Naive thymus-derived CD4-positive, alpha-beta T cell (primary cell): ENCODE measurements at places on chromosomes 11 and 22. TPM values are rescaled to one million over a fixed set of nuclear protein-coding genes. Genes with fewer than 3 reads are reported as not detected.

Gene C22orf31
- not detected for total RNA-seq

Gene NPTXR
- 12.9 TPM for total RNA-seq

Gene ARRB1
- total RNA-seq = 63.9 TPM

Gene GLB1L2
- 2.4 and 3.0 TPM in 2 replicates for total RNA-seq

Gene DBX1
- not detected for total RNA-seq

Gene FGF3
- not detected for total RNA-seq

Gene SYCE3
- not detected for total RNA-seq

Gene PANX2
- 2.0 TPM for total RNA-seq

Gene PSMD13
- 93.4 TPM for total RNA-seq

Gene HBG2
- not detected for total RNA-seq

Gene CDC42EP2
- total RNA-seq = 0.58 TPM

Gene RAC2
- total RNA-seq = 886 and 907 TPM in 2 replicates

DNA sequence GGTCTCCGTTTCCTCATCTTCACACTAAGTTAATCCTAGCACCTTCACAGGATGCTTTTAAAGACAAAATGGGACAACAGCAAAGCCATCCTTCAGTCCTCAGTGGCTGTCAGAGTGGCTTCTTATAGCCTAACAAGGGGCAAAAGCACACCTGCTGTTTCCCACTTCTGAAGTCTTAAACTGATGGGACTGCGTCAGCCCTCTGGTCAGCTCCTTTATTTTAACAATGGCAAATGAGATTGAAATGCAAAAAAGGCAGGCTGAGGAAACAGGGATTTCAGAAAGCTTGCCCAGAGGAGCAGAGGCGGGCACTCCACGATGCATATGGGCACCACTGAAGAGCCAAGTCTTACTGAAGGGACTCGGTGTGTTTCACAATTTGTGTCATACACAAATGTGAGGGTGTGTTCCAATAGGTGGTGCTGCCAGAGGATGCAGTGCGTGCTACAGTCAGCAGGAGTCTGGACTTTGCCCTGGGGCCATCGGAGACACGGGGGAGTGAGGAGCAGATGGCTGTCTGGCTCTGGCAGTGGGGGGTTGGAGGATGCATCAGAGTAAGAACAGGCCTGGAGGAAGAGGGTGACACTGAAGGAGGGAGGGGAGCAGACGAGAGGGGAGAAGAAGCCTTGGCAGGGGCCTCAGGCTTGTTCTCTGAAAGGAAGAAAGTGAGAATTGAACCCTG, 47.3 kb downstream of the TENM4 start:
- no peak overlapping the region for H3K27ac ChIP-seq
- no peaks in the 10 kb centered on the region for H3K36me3 ChIP-seq
- H3K27me3 ChIP-seq = no peaks in the 10 kb centered on the region
- no peak overlapping the region for H3K4me3 ChIP-seq
- DNase-seq = no peak

GRCh38 chr11:123308077-123308476, 113.0 kb upstream of the CLMP start:
- H3K36me3 ChIP-seq = no peaks in the 10 kb centered on the region
- no peak for DNase-seq
- H3K27ac ChIP-seq = no peak overlapping the region
- H3K27me3 ChIP-seq = no peaks in the 10 kb centered on the region
- H3K4me1 ChIP-seq = peaks cover 7% of the 10 kb centered on the region
- no peak overlapping the region for H3K4me3 ChIP-seq

DNA sequence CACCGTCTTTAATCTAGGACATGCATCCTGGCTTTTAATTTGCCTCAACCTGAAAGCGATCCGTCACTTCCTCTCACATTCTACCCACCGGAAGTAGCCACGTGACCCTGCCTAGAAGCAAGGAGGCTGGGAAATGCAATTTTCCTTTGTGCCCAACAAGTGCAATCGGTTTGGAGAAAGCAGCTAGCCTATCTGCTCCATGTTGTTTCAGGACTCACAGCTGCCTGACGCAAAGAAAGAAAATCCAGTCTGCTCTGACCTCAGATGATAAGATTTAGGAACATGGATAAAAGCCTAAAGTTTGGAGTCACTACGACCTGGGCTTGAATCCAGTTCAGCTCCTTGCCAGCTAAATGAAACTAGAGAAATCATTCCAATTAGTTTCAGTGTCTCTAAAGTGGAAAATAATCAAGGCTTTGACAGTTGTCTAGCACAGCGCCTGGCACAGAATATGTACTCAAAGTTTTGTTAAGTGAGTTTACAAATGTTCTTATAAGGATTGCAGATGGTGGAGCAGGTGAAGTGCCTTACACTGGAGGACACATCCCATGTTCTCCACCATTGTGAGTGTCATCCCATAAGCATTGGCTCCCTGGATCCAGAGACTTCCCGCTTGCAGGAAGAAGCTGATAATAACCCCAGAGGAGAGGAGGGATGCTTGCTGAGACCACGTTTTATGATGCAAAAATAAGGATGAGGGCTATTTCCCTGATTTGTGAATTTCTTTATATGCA, 553.7 kb downstream of the MN1 start:
- no peak overlapping the region for H3K4me3 ChIP-seq
- no peaks in the 10 kb centered on the region for H3K4me1 ChIP-seq
- no peak overlapping the region for H3K27ac ChIP-seq
- no peaks in the 10 kb centered on the region for H3K27me3 ChIP-seq
- no peak for DNase-seq
- no peaks in the 10 kb centered on the region for H3K36me3 ChIP-seq

DNA sequence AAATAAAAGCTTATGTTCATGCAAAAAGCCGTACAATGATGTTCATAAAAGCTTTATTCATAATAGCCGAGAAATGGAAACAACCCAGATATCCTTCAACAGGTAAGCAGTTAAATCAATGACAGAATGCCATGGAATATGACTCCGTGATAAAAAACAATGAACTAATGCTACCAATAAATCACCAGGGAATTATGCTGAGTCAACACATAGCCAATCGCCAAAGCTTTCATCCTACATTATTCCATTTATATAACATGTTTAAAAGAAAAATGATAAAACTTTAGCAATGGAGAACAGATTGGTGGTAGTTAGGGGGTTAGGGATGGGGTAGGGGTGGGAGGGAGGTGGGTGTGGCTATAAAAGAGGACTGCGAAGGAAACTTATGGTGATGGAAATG, 356.4 kb downstream of the TENM4 start:
- no peaks in the 10 kb centered on the region for H3K36me3 ChIP-seq
- DNase-seq = no peak
- no peak overlapping the region for H3K27ac ChIP-seq
- no peaks in the 10 kb centered on the region for H3K27me3 ChIP-seq
- H3K4me3 ChIP-seq = no peak overlapping the region

- DNase-seq = no peak
Measured at GRCh38 chr22:25350551-25350971, 131.1 kb downstream of the CRYBB2 start.

DNA sequence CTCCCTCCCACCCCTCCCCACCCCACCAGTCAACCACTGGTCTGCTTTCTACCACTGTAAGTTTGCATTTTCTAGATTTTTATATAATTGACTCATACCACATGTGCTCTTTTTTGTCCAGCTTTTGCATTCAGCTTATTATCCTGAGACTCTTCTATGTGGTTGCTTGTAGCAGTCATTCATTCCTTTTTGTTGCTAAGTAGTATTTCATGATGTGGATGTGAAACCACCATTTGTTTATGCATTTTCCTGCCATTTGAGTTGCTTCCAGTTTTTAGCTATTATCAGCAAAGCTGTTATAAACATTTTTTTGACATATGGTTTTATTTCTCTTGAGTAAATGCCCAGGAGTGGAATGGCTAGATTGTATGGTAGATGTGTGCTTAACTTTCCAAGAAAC, 77.0 kb upstream of the FGF3 start:
- no peak overlapping the region for H3K27ac ChIP-seq
- H3K27me3 ChIP-seq = no peaks in the 10 kb centered on the region
- DNase-seq = no peak
- no peaks in the 10 kb centered on the region for H3K4me1 ChIP-seq
- H3K36me3 ChIP-seq = no peaks in the 10 kb centered on the region

GRCh38 chr22:25953276-25953675, 211.3 kb downstream of the MYO18B start:
- no peak for DNase-seq
- no peaks in the 10 kb centered on the region for H3K27me3 ChIP-seq
- no peak overlapping the region for H3K27ac ChIP-seq
- no peaks in the 10 kb centered on the region for H3K36me3 ChIP-seq
- H3K4me1 ChIP-seq = no peaks in the 10 kb centered on the region
- H3K4me3 ChIP-seq = no peak overlapping the region

DNA sequence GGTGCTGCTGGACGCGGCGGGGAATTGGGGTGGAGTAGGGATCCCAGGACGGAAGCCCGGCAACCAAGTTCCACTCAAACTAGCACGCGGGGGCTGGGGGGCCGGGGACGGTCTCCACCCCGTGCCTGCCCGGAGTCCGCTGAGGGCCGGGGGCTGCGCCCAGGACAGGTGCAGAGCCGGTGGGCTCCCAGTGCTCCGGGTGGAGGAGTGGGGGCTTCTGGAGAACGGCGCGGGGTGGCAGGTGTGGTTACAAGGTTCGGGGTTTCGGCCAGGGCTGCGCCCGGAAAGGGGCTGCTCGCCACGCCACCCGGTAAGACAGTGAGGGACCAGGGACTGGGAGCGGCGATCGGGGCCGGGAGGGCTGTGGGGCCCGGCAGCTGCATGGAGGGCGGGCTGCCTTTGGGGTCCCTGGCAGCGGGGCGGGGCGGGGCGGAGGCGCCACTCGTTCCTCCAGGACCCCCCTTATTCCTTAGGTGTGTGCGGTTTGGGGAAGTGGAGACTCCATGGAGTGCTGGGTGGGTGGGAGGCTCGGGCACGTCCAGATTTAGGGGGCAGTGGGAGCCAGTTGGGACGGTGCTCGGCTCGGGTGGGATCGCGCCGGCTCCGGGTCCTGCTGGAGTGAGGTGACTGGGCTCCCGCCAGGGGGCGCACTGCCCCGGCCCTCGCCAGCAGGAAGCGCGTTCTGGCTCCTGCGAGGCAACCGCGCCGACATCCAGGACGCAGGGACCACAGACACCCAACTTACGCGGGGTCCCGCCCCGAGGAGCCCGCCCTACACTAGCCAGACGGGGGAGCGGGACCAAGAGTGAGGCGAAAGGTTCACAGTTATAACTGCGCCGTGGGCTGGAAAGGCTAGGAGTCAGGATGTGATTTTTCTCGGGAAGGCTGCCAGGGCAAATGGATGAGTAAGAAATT, 868 bp downstream of the TSPAN18 start:
- H3K27ac ChIP-seq = peak overlapping the region; percentile 71
- peak overlapping the region; percentile 72 for H3K4me3 ChIP-seq
- peaks cover 3% of the 10 kb centered on the region for H3K27me3 ChIP-seq

- peak overlapping the region; percentile 57 for H3K27ac ChIP-seq
- H3K27me3 ChIP-seq = no peaks in the 10 kb centered on the region
- H3K36me3 ChIP-seq = peaks cover 5% of the 10 kb centered on the region
- peak overlapping the region; percentile 16 for H3K4me3 ChIP-seq
- DNase-seq = no peak
Measured at GRCh38 chr22:36358533-36359469, 29.0 kb downstream of the MYH9 start.

DNA sequence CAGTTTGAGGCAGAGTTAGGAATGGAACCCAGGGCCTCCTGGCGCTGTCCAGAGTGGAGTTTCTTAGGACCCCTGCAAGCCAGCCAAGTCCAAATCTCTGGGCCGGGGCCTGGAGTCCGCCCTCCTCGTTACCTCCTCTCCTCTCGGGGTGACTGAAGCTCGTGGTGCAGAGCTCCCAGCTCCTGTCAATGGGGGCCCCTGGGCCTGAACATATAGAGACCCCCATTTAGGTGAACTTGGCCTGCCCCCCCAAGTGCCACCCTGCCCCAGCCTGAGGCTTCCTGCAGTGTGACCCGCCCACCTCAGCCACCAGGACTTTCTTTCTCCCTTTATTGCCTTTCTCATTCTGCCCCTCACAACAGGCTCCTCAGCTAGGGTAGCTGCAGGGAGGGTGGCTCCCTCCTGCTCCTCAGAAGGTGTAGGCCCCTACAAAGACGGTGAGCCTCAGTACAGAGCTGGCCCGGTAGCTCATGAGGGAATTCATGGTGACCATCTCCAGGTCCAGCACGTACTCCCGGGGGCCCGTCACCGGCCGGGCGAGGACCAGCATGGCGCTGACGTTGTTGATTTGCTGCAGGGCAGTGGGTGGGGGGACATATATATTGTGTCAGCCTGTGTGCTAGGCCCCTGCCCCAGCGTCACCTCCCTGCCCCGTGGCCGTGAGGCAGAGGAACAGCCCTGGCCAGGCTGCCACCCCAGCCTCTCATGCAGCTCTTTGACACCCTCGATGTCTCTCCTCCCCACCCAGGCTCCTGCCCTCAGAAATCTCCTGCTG, 5.9 kb downstream of the EFEMP2 start:
- no peak for DNase-seq
- H3K36me3 ChIP-seq = peaks cover 5% of the 10 kb centered on the region
- H3K27ac ChIP-seq = no peak overlapping the region
- no peak overlapping the region for H3K4me3 ChIP-seq
- no peaks in the 10 kb centered on the region for H3K27me3 ChIP-seq

- no peaks in the 10 kb centered on the region for H3K36me3 ChIP-seq
- peak overlapping the region; percentile 70 for H3K27ac ChIP-seq
- DNase-seq = no peak
- peaks cover 42% of the 10 kb centered on the region for H3K4me1 ChIP-seq
- no peak overlapping the region for H3K4me3 ChIP-seq
- H3K27me3 ChIP-seq = no peaks in the 10 kb centered on the region
Measured at GRCh38 chr11:75277991-75278790, 37.6 kb downstream of the TPBGL start.

DNA sequence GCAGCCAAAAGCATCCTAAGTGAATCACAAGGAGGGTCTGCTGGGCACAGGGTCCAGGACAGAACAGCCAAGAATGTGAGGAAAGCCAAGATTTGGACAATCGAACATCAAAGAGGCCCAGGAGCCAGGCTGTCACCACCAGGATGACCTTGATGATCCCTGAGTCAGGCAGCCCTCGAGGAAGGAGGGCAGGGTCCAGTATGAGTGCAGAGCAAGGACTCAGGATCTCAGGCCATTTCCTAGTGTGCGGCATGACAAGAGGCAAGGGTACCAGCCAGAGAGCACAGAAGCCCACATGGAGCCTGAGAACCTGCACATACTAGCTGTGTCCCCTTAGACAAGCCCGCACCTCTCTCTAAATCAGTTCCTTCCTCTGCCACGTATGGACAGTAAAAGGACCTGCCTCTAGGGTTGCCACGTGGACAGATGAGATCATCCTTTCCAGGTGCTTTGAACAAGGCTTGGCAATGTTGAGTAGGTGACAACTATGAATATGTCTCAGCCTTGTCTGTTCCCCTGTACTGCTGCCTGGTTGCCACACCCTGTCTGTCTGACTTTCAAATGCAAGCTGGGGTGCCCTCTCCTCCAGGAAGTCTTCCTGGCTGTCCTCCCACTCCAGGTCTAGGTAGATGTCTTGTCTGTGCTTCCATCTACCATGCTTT, 32.2 kb upstream of the ISX start:
- no peaks in the 10 kb centered on the region for H3K4me1 ChIP-seq
- no peaks in the 10 kb centered on the region for H3K36me3 ChIP-seq
- H3K27ac ChIP-seq = no peak overlapping the region
- no peak for DNase-seq
- no peaks in the 10 kb centered on the region for H3K27me3 ChIP-seq
